ENCODE measurements at places on chromosomes 5 and 9.

DNA sequence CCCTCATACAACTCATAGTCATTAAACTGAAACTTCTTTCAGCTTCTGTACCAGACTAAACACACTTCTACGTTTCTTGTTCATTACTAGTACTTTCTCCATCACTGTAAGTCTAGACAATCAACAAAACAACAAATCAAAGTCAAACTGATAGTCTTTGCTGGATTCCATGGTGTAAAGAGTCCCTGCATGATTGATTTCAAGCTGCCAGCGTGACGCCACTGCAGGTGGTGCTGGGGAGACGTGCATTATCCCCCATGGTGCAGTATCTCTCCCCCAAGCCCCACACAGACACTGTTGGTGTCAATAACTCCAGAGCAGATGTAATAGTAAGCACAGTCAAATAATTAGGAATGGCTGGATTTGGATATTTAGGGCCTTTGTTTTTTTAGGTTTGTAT is 10.7 kb upstream of the SLC2A8 start:
- DNase-seq = no peak

- no peak for DNase-seq
These were observed 803.5 kb downstream of the TLE1 start for GRCh38 chr9:80885894-80886293.

DNA sequence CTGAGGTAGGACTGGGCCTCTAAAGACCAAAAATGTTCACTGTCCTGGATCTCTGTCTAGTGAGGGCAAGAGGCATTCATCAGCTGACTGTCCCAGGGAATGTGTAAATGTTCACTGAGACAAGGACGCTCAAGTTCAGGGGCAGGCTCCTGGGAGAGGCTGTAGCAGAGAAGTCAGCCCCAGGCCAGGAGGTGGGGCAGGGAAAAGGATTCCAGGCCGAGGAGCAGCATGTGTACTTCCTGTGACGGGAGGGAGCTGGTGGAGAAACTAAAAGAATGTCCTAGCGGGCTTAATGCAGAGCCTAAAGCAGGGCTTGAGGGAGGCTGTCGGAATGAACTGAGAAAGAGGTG is 205.8 kb downstream of the GABBR2 start:
- no peak for DNase-seq

GRCh38 chr9:137383081-137383783 is 39.7 kb downstream of the EXD3 start:
- DNase-seq = peak; percentile 41

DNA sequence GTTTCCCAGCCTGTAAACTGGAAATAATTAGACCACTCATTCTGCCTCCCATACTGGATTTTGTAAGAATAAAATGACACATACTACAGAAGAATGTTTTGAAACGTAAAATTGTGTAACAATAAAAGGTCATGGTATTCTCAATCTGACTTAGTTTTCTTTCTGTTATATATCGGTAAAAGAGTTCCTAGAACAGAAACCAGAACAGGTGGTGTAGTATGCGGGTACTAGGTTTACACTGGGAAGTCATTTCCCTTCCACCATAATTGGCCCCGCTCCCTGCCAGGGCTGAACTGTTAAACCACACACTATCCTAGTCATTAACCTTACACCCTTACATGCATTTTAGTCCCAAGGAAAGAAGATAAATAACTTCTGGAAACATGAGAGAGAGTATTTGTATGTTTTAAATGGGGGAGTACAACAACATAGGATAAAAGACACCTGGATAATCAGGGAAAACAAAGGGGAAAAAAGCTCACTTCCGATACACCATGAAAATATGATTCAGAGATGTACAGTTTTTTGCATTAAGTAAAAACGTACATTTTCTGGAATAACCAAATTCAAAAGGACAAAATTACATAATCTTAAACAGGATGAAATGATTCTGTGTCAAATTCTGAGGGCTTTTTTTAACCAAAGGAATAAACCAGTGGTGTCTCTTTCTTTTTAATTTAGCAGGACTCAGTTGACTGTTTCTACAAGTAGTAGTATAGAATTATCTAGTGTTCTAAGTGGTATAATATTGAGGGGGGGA is 199.7 kb downstream of the GLIS3 start:
- no peak for DNase-seq
